ENCODE measurements at places on chromosomes 4 and X.

- DNase-seq, result no peak
Observed at GRCh38 chr4:101977076-101977475, 186.5 kb downstream of the BANK1 start.

DNA sequence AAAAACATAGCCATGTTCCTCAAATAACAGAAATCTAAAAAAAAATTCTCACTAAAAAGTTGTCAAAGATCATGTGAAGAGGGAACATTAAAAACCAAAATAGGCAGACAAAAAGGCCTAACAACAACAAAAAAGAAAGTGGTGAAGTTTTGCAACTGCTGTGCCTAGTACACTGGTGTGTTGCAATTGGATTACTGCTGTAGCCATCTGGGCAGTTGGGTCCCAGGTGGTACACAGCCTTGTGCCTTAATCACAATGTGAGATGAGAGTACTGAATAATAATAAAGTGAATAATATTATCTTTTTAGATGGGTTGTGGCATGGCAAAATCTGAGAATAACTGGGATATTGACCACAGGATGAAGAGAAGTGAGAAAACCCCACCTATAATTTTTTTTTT, 12.0 kb downstream of the C4orf54 start:
- no peak for DNase-seq

DNA sequence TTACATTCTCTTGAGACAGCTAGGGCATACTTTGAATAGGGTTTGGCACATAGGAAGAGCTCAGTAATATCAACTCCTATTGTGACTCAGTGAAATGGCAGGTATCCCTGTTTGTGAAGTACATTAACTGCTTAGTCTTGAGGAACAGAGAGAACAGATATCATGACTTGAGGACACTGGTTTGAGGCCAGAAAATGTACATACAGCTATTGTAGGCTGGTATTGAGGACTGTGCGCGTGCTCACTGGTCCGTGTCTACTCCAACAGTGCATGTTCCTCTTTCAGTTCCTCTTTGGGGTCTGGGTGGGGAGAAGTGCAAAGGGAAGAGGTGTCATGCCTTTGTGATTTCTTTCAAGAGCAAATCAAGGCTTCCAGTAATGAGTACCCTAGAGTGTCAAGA, 34.6 kb upstream of the TBC1D9 start:
- peak; percentile 35 for DNase-seq

- DNase-seq, result no peak
Observed at GRCh38 chr4:85760511-85760910, 285.6 kb downstream of the ARHGAP24 start.

DNA sequence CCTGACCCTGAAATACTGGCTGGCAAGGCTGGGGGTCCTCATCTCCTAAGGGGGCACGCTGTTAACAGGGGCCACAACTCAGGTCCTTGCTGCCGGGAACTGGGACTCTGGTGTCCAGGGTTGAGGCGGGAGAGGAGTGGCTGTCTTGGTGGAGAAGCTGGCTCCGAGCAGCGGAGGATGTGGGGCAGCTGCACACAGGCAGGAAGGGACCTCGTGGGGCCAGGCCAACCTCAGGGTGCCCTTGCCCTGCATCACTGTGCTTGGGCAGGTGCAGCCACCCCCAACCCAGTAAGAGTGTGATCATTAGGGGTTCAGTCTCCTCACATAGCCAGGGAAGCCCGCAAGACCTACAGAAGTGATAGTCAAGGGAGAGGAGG, 12.6 kb upstream of the PDE6B start:
- no peak for DNase-seq

DNA sequence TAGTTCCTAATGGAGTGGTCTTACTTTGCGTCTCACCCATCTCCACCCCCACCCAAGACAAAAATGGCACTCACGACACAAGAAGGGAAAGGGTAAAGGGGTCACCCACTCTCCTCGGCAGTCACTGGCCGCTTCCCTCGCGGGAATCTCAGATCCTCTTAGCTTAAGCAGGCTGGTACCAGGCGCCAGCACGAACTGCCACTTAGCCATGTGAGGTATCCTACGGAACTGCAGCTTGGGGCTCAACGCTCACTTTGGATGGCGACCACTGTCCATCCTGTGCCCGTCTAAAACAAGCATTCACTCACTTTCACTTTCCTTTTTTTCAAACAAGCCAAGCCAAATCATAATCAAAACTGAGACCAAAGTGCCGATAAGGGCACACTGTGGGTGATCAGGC, 14.6 kb upstream of the MAGIX start:
- no peak for DNase-seq

DNA sequence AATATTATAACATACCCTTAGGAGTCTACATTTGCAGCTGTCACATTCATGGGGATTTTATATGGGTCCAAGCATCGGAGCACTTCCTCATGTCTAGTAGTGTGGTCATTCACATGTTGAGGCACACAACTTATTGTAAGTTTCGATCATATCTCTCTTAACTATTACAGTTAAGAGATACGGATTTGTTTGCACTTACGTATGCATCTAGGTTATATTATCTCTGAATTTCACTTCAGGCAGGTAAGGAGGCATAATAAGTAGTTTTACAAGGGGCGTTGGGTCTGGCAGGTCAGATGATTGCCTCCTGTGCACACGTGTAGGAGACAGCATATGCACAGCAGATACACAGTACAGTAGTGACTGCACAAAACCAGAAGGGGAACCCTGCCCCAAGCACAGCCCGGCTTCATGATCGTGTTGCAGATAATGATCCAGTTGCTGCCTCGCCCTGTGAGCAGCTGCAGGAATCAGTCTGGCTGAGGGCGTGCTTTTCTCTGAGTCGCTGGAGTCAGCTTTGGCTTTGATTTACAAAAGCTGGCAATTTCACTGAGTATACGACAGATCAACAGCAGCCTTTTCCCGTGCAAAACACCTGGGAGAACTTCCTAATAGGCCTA, 302.9 kb upstream of the GATB start:
- DNase-seq, result peak; percentile 38

DNA sequence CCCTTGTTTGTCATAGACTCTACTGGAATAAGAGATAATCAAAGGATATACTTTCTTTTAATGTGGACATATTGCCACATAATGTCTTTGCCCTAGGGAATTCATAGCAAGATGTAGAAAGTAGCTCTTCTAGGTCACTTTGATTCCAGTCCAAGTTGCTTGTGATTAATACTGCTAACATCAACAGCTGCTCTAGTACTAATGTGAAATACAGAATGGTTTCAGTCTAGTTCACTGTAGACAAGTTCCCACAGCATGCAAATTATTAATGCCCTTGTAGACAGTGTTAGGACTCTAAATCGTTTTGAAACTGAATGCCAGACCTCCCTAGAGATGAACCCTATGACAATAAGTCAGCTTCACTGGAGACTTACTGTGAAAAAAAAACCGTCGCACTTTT, 494.6 kb upstream of the ATOH1 start:
- DNase-seq, result no peak

GRCh38 chr4:94256828-94257227, 49.2 kb downstream of the SMARCAD1 start:
- DNase-seq, result no peak

- no peak for DNase-seq
Observed at GRCh38 chr4:106444557-106444956, 76.0 kb upstream of the GIMD1 start.

GRCh38 chr4:111984169-111984819, 161.0 kb upstream of the FAM241A start:
- DNase-seq, result no peak

GRCh38 chr4:1683736-1684505, at the start of gene FAM53A:
Gene FAM53A, minus strand, starts transcription at chr4:1684313. Its CDS starts 15,572 bp downstream, at chr4:1668741.
- peak; percentile 95 for DNase-seq

DNA sequence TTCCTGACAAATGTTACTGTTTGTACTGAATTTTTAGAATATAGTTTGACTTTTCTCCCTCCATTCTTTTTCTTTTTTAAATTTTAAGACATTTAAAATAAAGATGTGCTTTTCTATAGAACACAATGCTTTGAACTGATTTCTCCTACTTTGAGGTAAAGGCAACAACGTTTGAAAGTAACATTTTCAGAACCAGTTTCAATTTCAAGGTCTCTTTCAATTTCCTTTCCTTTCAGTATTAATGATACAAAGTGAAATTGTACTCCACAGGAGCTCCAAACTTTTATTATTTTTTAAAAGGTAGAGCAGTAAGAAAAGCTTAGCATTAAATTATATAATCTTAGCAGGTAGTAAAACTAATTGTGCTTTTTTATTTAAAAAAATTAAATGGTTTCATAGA, 54.9 kb downstream of the NDST4 start:
- no peak for DNase-seq

- DNase-seq, result no peak
Observed at GRCh38 chrX:111318901-111319300, 48.6 kb upstream of the CAPN6 start.

DNA sequence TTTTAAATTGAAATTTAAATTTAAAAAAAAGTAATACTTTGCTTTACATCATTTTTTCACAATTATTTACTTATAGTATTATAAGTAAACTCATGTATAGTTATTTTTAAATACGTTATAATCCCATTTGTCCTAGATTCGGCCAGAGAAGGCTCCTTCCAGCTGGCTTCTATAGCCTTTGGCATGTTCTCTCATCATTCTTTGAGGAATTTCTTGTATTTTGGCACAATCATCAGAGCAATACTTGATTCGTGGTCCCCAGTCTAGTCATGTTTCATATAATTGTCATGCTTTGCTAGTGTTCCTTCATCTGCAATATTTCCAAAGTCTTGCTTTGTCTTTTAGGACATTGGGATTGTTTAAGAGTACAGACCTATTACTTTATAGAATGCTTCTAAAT, 1037.9 kb upstream of the AGA start:
- no peak for DNase-seq

GRCh38 chr4:86132468-86132867, 227.4 kb downstream of the MAPK10 start:
- DNase-seq, result no peak

- no peak for DNase-seq
Observed at GRCh38 chrX:22516893-22517292, 244.2 kb downstream of the CBLL2 start.

- no peak for DNase-seq
Observed at GRCh38 chr4:136893573-136893972, 638.7 kb downstream of the PCDH18 start.

GRCh38 chr4:39166669-39167068, 15.7 kb upstream of the WDR19 start:
- DNase-seq, result no peak

DNA sequence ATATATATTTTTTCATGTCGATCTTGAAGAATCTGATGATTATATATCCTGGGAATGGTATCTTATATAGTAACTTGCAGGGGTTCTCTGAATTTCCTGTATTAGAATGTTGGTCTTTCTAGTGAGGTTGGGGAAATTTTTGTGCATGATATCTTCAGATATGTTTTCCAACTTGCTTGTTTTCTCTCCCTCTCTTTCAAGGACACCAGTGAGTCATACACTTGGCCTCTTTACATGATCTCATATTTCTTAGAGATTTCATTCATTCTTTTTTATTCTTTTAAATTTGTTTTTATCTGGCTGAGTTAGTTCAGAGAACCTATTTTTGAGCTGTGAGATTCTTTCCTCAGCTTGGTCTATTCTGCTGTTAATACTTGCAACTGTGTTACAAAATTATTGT, 27.2 kb upstream of the C4orf17 start:
- no peak for DNase-seq

DNA sequence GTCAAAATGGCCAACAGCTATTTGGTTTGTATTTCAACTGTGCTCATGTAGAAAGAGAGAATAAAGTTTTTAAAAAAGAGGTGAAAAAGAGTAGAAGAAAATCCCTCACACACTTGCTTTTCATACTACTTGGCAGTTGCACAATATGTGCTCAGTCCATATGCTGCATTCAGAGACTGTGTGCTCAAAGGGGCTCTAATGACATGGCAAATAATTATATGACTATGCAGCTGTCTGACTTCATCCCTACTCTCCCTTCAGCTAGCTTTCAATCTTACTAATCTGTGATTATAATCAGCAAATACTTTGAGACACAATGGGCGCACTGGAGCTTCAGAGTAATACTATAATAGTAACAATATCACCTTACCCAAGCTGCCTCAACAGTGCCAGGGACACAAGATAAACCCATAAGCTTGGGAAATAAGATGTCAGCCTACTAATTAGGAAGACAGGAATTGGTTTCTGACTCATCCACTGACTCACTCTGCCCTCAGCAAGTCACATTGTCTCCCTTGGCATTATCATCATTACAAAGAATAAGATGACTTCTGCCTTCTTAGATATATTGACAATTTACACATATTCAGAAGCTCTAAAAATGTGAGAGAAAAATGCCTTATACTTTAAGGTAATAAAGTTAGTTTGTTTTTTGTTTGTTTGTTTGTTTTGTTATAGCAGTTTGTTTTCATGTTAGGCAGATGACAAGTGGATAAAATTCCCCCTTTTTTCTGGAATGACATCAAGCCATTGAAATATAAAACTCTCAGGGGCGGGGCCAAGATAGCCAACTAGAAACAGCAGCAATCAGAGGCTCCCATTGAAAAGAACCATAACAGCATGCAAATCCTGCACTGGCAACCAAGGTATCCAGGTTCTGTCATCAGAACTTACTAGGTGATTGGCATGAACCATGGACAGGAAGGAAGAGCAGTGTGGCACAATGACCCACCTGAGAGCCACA, 311.6 kb downstream of the FAM133A start:
- DNase-seq, result no peak

GRCh38 chrX:111090458-111090857, 5.5 kb upstream of the PAK3 start:
- DNase-seq, result no peak

DNA sequence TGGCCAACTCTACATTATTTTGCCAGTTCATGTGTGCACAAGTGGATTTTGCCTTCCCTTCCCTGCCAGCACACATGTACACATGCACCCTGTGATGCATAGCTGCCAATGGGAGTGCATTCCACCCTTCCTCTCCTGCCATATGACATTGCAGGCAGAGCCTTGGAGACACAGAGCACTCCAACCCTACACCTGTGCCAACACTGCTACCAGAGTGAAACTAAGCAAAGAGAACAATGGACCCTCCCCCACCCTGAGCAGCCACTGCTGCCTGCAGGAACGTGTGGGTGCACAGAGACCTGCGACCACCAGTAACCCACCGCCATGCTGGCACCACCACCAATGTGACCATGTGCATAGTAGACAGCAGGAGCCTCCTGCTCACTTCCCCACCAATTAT, 78.4 kb downstream of the ITM2A start:
- DNase-seq, result no peak

DNA sequence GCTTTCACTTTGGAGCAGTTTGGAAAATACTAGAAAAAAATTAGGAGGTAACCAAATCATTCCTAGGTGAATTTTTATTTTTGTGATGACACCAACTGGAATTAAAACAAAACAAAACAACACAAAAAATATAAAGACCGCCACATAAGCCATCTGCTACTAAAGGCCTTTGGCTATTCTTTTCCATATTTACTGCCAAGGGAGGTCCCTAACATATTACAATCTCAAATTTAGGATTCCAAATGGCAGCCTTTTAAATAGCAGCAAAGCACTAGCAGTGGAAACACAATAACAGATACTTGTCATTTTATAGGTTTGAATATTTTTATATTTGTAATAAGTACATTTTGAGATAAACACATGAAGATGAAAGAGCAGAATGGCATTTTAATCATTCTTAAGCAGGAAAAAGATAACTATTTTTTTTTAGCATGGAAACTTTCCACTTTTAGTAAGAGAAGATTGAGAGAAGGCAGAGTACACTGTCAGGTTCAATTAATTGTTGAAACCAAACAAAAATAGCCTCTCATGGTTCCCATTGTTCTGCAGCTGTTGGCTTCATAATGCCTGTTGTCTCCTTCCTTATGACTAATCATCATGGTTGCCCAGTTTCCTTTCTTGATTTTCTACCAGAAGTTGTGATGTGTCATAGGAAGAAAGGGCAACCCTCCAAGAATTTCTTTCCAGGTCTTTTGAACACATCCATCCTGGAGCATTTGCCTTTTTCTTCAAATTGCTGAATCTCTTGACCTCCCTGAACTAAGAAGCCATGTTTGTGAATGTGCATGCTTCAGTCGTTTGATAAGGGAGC, 219.0 kb upstream of the EMCN start:
- no peak for DNase-seq

Measured in CD4-positive, alpha-beta T cell (primary cell).